Non-pigmented ciliary epithelial cell (primary cell): ENCODE measurements at places on chromosomes 2 and 18.
A peak's percentile ranks its signal among the peaks of the same experiment; 100 is the strongest.

DNA sequence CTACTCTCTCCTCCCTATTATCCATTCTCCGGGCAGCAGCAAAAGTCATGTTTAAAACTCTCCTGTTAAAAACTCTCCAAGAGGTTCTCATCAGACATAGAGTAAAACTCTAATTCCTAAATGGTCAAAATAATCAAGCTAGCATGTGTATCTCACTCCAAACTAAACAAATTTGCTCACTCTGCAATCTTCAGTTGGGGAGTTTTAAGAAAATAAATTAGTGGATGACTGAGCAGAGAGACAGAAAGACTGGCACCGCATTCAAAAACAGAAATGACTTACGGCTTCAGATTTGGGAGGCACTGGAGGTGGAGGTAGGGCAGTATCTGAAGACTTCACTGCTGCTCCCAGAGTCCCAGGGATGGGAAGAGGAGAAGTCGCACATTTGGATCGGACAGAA lies 96.9 kb downstream of the MEP1B start:
- no peak for DNase-seq

DNA sequence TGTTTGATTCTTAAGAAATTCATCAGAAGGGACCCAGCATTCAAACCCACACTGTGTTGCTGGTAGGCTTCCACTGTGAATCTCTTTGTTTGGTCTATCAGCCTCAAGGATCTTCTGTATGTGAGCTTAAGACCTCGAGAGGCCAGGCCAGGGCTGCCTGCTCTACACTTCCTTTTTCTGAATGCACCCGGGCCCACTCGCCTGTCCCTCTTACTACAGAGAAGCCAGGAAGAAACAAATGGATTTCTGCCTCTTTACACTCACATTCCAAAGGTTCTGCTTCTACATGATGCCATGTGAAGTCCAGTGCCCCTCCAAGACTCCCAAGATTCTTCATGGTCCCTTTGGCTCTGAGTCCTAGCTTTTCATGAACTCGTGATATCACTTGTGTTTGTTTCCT lies 25.4 kb upstream of the MRPL19 start:
- DNase-seq: no peak

GRCh38 chr2:174546519-174547506 lies 50.8 kb downstream of the WIPF1 start:
- peak; percentile 2 for DNase-seq

- DNase-seq: no peak
These were observed 410.2 kb downstream of the NCKAP5 start for GRCh38 chr2:133158024-133158423.

GRCh38 chr2:177211169-177211568 lies 1.4 kb upstream of the HNRNPA3 start:
- DNase-seq: no peak

GRCh38 chr2:197944416-197945096 lies 140.2 kb downstream of the PLCL1 start:
- no peak for DNase-seq

DNA sequence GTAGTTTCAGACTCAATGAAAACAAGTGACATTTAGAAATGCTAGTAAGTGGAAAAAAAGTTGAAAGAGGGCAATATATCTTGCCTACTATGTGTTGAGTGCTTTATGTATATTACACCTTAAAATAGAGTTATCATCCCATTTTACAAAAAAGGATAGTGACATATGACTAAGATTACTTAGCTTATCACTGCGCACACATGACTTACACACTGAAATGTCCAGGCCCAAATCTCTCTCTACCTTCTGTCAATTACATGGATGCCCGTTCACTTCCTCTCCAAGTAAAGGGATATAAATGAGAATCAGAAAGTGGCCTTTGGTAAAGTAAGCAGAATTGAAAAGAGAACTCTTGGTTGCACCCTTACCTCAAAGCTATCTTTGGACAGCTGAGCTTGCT lies 3.6 kb upstream of the PARD3B start:
- no peak for DNase-seq

- no peak for DNase-seq
These were observed 9.8 kb downstream of the RMDN2 start for GRCh38 chr2:37934591-37935513.

DNA sequence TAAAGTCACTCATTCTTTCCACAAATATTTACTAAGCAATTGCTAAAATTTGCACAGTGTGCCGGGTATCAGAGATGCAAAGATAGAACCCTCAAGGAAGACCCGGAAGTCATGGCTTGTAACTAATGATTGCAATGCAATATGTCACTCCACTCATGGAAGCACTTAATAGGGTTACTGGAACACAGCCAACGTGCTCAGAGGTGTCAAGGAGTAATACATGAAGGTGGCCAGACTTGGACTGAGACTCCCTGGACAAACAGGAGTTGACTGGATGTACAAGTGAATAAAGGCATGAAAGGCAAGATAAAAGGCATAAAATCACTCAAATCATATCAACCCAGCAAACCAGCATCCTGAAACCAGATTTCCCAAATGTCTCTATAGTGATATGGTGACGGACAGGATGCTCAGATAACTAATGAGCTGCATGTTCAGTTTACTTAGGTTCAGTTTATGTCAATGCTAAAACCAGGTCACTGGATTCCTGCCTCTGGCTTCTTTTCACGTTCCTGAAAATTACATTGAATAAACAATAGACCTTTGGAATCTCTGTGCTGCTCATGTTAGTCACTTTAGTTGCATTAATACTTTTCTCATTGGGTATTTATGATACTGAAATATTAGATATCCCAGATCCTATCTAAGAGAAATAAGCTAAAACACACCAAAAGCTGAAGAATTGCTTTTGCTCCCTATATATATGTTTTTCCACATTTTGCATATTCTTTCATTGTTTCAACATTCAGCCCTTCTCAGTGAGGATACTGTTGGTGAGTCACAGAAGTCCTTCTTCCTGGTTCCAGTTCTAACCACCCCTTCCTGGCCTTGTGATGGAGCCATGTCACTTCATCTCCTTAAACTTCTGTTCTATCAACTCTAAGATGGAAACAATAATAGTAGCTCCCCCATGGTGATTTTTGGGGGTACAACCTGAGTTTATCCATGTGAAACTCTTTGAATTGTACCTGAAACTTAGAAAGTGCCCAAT lies 688.9 kb upstream of the ID2 start:
- no peak for DNase-seq

DNA sequence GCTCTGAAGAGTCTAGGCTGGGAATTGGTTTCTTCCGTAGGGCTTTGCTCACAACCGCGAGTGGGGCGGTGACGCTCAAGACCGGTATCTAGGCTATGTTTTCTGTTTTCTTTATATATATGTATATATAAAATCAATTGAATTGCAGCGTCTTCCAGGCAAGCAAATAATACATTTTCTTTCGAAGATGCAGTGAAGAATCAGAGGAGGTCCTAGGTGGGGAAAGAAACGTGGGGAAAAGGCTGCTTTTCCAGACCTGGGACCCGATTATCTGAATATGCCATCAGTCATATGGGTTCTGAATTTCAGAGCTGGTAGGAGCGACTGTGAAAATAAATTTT lies 714 bp upstream of the SCN9A start:
- DNase-seq: no peak

DNA sequence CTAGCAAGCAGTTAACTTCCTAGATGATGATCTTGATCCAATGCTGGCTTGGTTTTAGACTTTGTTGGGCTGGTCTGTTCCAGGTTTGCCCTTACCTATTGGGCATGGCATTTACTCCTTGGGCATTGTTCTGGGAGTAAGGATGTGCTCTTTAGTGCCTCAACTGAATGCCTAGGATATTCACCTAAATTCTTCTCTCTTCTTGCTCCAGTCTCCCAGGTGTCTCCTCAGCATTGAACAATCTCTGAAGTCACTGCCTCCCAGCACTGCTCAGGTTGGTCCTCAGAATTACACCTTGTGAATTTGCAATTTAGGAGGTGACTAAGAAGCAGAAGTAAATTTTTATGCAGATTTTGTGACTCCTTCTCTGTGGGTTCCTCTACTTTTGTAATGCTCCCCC lies 307.7 kb upstream of the COL3A1 start:
- no peak for DNase-seq
